ENCODE measurements at places on chromosomes 2 and 18.

DNA sequence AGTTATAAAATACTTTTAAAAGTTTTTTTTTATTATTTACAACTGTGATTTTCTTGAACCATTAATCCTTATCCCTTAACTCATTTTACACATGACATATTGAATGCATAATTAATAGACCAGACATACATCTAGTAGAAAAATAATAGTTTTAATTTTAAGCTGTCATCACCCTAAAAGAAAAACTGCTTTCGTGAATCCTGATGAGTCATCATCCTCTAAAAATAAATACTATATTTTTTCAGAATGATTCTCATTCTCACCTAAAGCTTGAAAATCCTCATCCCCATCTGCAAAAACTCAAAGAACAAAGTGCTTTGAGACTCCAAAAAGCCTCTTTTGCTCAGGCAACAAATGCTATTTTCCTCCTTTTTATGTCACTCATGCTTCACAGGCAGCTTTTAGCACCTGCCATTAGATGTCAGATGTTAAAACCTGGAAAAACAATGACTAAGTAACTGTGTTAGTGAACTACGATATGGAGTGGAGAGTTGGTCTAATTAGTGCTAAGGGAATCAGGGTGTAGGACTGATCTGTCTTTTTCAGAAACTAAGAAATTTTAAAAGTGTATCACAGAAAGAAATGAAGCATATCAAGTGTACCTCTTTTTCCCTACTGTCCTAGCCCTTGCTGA, 297.6 kb downstream of the TMX3 start:
- no peak for DNase-seq

DNA sequence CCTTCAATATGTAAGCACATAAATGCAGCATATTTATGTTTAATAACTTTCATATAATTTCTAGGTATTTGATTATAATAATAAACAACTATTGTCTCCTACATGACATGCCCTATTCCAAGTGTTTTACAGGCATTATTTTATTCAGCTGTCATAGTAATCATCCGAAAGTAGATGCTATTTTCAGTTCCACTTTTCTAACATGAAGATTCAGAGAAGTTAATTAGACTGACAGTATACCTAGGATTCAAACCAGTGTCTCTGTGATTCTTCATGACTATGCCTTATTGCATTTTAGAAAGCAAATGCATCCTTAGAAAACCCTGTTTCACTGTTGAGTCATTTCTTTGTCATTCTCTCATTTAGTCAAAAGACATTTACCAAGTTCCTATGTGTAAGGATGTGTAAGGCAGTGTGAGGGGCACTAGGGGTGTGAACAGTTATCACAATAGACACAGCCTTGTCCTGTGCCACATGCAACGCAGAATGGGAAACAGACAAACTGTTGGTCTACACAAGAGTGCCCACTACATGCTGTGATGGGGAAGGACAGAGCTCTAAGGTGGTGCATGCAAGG, 79.8 kb downstream of the DTNA start:
- no peak for DNase-seq

GRCh38 chr2:221553333-221553732, 18.8 kb downstream of the EPHA4 start:
- DNase-seq, result no peak

- no peak for DNase-seq
These were observed 37.3 kb upstream of the TMEM247 start for GRCh38 chr2:46441838-46442712.

- DNase-seq, result peak; percentile 46
These were observed 77.3 kb upstream of the UPP2 start for GRCh38 chr2:158024288-158024898.

GRCh38 chr2:1187189-1187588, 226.1 kb upstream of the TPO start:
- no peak for DNase-seq

All from activated gamma-delta T cell treated with Interleukin-2 at 50 U/mL for 16 hours (primary cell).